ENCODE measurements at places on chromosomes 7 and 10. TPM values are rescaled to one million over a fixed set of nuclear protein-coding genes. Genes with fewer than 3 reads are reported as not detected.

The PPP1R3A gene
- total RNA-seq: 74.8 TPM

The GPR15LG gene
- total RNA-seq: not detected

The RSPH10B2 gene
- total RNA-seq: 0.19 TPM

The VPS37D gene
- 2.4 TPM for total RNA-seq

The ASAH2B gene
- 3.0 TPM for total RNA-seq

All from cardiac septum (tissue), 1 donor.